ENCODE measurements at places on chromosomes 16 and 17.

- no peak for DNase-seq
Observed at GRCh38 chr17:79603771-79604170, 7.1 kb downstream of the RBFOX3 start.

GRCh38 chr17:43846963-43847371 is at the start of gene CD300LG:
Gene CD300LG (plus strand): TSS chr17:43847176. CDS start chr17:43847217, 41 bp downstream.
- no peak for DNase-seq

- no peak for DNase-seq
Observed at GRCh38 chr17:17420082-17420481, 56.7 kb upstream of the MED9 start.

- no peak for DNase-seq
Observed at GRCh38 chr17:75361344-75361743, 44.1 kb downstream of the GRB2 start.

- DNase-seq, result no peak
Observed at GRCh38 chr16:14510939-14511799, 118.9 kb downstream of the PARN start.

DNA sequence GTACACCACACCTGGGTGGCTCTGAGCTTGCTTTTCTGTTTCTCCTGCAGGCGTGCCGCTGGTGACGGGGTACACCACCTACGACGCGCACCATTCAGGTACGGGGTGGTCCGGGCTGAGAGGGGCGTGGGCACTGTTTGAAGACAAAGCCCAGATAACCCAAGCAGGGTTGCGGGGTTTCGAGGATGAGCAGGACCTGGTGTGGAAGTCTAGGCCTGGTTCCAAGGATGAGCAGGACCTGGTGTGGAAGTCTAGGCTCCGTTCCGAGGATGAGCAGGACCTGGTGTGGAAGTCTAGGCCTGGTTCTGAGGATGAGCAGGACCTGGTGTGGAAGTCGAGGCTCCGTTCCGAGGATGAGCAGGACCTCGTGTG is 15.4 kb downstream of the IRF8 start:
- no peak for DNase-seq

GRCh38 chr16:1990101-1990350 is 256 bp downstream of the SYNGR3 start:
- no peak for DNase-seq

DNA sequence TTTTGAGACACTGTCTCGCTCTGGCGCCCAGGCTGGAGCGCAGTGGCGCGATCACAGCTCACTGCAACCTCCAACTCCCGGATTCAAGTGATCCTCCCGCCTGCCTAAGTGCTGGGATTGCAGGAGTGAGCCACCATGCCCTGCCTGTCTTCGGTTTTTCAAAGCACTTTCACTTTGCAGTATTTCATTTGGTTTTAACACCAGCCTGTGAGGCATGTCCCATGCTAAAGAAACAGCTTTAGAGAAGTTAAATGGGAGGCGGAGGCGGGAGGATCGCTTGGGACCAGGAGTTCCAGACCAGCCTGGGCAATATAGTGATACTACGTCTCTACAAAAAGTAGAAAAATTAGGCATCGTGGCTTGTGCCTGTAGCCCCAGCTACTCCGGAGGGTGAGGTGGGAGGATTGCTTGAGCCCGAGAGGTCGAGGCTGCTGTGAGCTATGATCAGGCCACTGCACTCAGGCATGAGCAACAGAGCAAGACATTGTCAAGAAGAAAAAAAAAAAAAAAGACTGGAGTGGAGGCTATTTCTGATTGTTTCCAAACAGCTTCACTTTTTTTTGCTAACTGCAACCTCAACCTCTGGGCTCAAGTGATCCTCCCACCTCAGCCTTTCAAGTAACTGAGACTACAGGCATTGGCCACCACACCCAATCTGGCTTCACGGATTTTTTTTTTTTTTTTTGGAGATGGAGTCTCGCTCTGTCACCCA is 1.3 kb downstream of the METTL23 start:
- no peak for DNase-seq

GRCh38 chr17:44584443-44584842 is 27.2 kb downstream of the FZD2 start:
- DNase-seq, result no peak

DNA sequence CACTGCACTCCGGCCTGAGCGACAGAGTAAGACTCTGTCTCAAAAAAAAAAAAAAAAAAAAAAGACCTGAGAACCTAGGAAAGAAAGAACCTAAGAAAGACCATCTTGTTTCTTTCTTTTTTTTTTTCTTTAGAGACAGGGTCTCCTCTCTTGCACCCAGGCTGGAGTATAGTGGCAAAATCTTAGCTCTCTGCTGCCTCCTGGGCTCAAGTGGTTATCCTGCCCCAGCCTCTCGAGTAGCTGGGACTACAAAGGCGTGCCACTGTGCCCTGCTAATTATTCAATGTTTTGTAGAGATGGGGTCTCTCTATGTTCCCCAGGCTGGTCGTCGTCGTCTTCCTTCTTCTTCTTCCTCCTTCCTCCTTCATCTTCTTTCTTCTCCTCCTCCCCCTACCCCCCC is 7.8 kb upstream of the BIRC5 start:
- no peak for DNase-seq

DNA sequence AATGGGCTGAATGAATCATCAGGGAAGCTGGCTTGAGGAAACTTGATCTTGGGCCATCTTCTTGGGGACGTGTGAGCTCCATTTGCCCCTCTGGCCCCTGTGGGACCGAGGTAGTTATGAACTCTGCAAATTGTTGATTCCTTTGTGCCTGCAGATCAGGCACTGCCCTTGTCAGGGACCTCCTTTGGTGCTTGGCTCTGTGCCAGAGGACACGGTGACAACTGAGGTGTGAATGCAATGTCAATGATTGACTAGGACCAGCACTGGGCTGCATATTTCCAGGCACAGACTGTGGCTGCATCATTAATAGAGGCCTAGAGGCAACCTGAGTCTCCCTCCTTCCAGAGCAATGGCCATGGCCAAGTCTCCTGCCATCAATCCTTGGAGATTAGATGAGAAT is 23.8 kb downstream of the PDILT start:
- no peak for DNase-seq

- DNase-seq, result no peak
Observed at GRCh38 chr17:68394608-68395331, 62.5 kb downstream of the WIPI1 start.

DNA sequence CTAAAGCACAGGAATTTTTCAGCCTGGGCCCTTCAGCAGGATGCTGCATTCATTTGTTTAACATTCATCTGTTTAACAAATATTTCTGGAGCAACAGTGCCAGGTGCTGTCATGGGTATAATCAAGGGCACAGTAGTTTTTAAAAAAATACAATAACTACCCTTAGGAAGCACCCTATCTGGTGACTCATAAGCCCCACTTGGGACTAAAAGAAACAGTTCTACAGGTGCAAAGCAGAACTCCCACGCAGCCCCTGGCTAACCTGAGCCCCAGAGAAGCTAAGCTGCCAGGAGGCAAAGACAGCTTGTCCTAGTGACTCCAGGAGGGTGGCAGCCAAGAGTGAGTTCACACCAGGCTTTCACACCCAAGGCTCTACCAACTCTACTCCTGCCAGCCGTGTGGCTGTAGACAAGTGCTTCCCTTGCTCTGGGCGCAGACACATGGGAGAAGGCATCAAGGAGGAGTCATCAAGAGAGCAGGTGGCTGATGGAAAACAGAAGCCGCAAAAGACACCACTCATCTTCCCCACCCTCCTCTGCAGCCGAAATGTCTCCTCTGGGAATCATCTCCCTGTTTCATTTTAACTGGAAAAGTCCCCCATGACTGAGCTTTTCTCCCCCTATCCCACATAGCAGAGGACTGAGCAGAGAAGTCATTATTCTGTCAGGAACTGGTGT is 14.4 kb downstream of the CUEDC1 start:
- DNase-seq, result no peak

DNA sequence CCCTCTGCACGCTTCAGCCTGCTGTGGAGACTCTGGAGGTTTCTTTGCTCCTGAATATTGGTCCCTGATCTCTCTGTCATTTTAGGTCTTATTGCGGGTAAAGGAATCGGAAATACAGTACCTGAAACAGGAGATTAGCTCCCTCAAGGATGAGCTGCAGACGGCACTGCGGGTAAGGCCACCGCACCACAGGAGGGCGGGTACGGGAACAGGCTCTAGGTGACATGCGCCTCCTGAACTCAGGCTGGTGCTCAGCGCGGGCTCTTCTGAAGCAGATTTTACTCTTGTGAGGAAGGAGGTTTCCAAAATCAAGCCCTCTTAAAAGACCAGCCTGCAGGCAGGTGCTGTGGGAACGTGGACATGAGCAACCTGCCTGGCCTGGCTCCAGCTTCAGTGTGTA is 29.8 kb downstream of the PLD6 start:
- no peak for DNase-seq

- DNase-seq, result no peak
Observed at GRCh38 chr17:72931635-72932034, 160.9 kb downstream of the SLC39A11 start.

DNA sequence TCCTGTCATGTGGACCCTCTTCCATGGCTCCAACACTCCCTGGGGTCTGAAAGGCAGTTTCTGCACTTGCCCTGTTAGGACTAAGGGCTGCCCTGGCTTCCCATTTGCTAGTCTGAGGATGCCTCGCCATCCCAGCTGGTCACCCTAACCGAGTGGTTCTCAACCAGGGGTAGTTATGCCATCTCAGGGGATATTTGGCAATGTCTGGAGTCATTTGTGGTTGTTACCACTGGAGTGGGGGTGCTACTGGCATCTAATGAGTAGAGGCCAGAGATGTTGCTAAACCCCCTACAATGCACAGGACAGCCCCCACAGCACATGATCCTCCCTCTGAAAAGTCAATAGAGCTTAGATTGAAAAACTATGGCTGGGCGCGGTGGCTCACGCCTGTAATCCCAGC is 26.9 kb upstream of the CDH1 start:
- DNase-seq, result no peak

DNA sequence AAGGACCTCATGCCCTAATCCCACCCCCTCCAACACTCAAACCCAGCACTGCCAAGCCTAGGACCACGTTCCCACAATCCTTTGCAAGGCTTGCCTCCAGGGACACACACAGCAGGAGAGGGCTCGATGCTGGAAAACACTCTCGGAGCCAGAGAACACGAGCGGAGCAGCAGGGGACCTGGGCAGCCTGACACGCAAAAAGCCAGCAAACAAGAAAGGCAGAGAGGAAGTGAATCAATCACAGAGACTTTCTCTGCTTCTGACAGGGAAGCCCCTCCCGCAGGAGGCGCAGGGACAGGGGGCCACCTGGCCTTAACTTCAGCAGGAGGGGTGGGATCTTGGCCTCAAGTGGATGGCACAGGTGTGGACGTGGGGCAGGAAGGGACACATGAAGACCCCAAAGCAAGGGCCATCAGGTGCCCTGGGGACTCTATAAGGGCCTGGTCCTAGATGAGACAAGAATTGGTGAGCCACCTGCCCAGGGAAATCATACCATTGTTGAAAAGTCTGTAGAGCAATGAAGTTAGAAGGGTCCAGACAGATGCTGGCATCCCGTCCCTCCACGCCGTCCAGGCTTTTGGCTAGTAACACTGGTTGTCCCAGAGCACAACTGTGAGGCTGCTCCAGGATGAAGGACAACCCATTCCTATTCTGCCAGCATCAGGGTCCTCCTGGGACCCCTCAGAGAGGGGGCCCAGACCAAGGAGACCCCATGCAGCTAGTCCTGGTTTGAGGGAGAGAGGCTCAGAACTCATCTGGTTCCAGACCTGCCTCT is 2.2 kb downstream of the SDK2 start:
- no peak for DNase-seq

DNA sequence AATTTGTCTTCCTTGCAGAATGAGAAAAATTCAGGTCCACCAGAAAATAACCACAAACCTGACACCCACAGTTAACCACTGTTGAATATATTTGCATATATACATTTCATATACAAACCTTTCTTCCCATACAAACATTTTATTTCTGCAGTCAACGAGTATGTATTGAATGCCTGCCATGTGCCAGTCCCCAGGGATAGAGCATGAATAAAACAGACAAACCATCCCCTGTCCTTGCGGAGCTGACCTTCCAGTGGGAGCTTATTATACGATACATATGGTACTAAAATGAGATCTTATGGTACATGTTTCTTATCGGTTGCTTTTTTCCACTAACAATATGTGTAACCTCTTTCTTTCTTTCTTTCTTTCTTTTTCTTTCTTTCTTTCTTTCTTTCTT is 116.7 kb downstream of the PITPNC1 start:
- DNase-seq, result no peak

GRCh38 chr16:74747-75334 is 2.4 kb upstream of the RHBDF1 start:
- DNase-seq, result no peak

- DNase-seq, result no peak
Observed at GRCh38 chr17:78979780-78980623, at the start of gene LGALS3BP. Gene LGALS3BP (minus strand): TSS chr17:78979923. CDS start chr17:78977191, 2,732 bp downstream.

GRCh38 chr16:2198283-2198682 is 1.9 kb upstream of the CASKIN1 start:
- no peak for DNase-seq

DNA sequence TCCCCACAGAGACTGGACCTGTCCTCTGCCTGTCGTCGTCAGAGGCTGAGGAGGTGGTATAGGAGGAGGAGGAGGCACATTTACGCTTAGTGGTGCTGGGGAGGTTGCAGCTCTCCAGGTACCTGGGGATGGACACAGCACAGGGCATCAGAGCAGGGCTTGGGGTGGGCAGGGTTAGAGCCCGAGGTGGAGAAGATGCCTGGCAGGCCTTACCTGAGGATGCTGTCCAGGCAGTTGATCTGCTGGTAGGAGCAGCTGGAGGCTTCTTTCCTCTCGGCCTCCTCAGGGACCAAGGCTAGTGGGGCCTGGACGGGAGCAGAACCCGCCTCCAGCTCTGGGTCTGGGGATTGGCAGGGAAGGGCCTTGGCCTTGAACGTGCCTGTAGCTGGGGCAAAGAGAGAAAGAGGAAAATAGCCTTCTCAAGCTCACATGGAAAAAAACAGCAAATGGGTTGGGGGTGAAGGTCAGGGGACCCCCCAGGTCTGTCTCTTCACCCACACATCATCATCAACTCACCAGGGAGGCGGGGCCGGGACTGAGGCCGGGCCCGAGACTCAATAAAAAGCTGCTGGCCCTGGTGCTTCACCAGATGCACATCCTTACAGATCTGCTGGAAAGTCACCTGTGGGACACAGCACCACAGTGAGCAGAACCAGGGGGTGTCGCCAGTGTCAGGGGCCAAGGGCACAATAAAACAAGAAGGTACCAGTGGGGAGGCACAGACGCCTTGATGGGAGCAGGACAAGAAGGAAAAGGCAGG is 5.6 kb downstream of the PER1 start:
- no peak for DNase-seq

GRCh38 chr16:10966129-10966528 is 21.8 kb downstream of the CLEC16A start:
- DNase-seq, result no peak

DNA sequence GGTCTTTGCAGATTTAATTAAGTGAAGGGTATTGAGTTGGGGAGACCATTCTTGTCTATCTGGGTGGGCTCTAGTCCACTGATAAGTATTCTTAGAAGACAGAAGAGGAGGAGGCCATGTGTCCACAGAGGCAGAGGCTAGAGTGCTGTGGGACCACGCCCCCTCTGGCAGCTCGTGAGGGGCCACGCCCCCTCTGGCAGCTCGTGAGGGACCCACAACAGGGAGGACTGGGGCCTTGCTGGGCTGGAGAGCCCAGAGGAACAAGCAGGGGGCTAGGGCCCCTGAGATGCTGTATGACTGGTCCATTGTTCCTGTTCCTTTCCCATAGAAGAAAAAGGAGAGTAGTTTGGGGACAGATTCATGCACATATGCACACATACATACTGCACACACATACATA is 106.8 kb downstream of the METRNL start:
- DNase-seq, result no peak
